ENCODE measurements at places on chromosomes 5 and 9. TPM values are rescaled to one million over a fixed set of nuclear protein-coding genes. Genes with fewer than 3 reads are reported as not detected.

The GABRA6 gene
- polyA plus RNA-seq, result not detected

The OTP gene
- not detected for polyA plus RNA-seq

The ZNF883 gene
- 5.1 TPM for polyA plus RNA-seq

GRCh38 chr5:61783481-61783880 is 451.4 kb downstream of the ZSWIM6 start:
- no peak for DNase-seq

DNA sequence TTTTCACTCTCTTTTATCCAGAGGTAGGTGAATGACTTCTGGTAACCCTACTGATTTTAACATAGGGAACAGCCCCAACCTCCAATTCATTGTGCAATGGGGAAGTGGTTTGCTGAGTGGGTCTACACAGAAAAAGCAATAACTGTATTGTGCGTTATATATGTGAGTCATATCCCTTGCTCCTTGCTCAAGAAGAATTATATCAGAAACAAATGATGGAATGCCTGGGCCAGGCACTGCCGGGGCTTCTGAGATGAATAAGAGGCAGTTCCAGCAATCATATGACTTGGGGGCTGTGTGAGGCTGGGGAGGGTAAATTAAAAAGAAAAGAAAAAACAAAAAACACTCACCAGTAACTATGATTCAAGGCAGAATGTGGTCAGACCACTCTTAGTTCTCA is 79.2 kb upstream of the ABCA1 start:
- DNase-seq, result no peak

DNA sequence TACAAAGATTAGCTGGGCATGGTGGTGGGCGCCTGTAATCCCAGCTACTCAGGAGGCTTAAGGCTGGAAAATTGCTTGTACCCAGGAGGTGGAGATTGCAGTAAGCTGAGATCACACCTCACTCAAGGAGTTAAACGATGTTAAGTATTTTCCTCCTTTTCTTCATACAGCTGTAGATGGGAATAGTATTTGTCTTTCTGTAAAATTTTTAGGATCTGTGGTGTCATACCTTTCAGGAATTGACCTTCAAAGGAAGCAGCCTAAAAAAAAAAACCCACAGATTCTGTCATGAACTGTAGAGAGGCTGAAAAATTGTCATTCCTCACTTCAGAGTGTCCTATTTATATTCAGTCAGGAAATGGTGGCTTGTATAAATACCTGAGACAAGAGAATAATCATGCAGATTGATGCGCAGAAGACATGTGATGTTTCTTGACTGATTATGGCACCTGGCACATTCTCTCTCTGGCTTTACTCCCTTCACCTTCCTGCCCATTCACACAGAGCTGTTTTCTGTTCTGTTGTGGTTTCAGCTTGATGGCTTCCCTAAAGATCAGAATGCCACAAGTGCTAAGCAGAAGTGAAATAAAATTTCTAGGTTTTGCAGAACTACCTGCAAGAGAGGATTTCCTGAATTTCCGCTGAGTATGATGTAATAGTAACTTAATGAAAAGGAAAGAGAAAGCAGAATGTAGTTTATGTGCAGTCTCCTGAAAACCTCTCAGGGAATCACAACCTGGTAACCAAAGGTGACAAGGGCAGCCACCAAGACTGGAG is 3.8 kb downstream of the IFNA1 start:
- no peak for DNase-seq

Data from muscle of arm (tissue), 14 donors.